Naive thymus-derived CD8-positive, alpha-beta T cell (primary cell): ENCODE measurements at places on chromosomes 4 and X.

- no peak overlapping the region for H3K27ac ChIP-seq
- no peak overlapping the region for H3K4me3 ChIP-seq
- H3K4me1 ChIP-seq, result no peaks in the 10 kb centered on the region
- DNase-seq, result no peak
These were observed 348.7 kb upstream of the HAND2 start for GRCh38 chr4:173878701-173879100.

- H3K4me3 ChIP-seq, result no peak within 1 kb of the TSS
- peaks cover 29% of the 10 kb centered on the region for H3K27me3 ChIP-seq
- no peak for DNase-seq
- no peaks in the 10 kb centered on the region for H3K4me1 ChIP-seq
- H3K36me3 ChIP-seq, result peaks cover 2% of the 10 kb centered on the region
- no peak within 1 kb of the TSS for H3K27ac ChIP-seq
These were observed at the start of gene CXCL6 for GRCh38 chr4:73836373-73837279. Gene CXCL6 (plus strand): TSS chr4:73836678. CDS start chr4:73836751, 73 bp downstream.

GRCh38 chrX:109871121-109871888 lies 131.6 kb upstream of the TMEM164 start:
- H3K36me3 ChIP-seq, result no peaks in the 10 kb centered on the region
- H3K4me3 ChIP-seq, result no peak overlapping the region
- peaks cover 4% of the 10 kb centered on the region for H3K27me3 ChIP-seq
- H3K27ac ChIP-seq, result no peak overlapping the region
- no peak for DNase-seq

DNA sequence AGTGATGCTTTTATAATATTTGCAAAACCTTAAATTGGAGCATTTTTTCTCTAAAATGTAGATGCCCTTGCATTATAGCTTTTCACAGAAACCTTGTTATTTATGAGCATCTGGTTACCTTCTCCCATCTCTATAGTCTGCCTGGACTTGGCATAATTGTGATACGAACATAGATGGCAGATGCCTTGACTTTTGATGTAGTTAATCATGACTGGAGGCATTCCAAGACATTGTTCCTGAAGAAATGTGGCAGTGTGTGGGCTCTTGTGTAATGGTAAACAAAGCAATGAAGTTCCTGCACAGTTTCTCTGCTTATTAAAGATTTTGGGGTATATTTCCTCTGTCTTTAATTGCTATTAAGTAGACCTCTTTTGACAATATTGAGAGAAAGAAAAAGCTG lies 500.1 kb downstream of the PCDH19 start:
- no peak for DNase-seq
- no peak overlapping the region for H3K4me3 ChIP-seq
- H3K27me3 ChIP-seq, result no peaks in the 10 kb centered on the region
- no peaks in the 10 kb centered on the region for H3K36me3 ChIP-seq

DNA sequence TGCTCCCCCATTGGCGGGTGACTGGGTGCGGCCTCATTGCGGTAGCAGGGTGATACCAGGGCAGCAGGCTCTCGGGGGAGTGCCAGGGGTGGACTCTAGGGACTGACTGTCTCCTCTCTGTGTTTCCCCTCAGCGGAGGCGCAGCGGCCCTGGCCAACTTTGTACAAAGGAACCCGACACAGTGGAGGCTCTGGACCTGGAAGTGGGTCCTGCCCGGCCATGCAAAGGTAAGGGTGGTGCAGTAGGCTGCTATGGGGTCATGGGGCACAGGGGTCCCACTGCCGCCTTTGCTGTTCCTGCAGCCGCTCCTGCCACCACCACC lies 16.3 kb downstream of the SULT1B1 start:
- peaks cover 64% of the 10 kb centered on the region for H3K36me3 ChIP-seq
- DNase-seq, result no peak
- H3K27me3 ChIP-seq, result no peaks in the 10 kb centered on the region
- H3K4me1 ChIP-seq, result no peaks in the 10 kb centered on the region

GRCh38 chrX:19723427-19723826 lies 164.0 kb downstream of the SH3KBP1 start:
- no peak for DNase-seq
- H3K27ac ChIP-seq, result no peak overlapping the region
- H3K4me1 ChIP-seq, result peaks cover 60% of the 10 kb centered on the region
- no peak overlapping the region for H3K4me3 ChIP-seq
- H3K36me3 ChIP-seq, result peaks cover 3% of the 10 kb centered on the region
- no peaks in the 10 kb centered on the region for H3K27me3 ChIP-seq

GRCh38 chr4:41307638-41308037 lies 50.9 kb downstream of the UCHL1 start:
- no peak overlapping the region for H3K4me3 ChIP-seq
- no peaks in the 10 kb centered on the region for H3K36me3 ChIP-seq
- no peak for DNase-seq
- H3K27ac ChIP-seq, result no peak overlapping the region
- H3K27me3 ChIP-seq, result peaks cover 19% of the 10 kb centered on the region
- H3K4me1 ChIP-seq, result no peaks in the 10 kb centered on the region

DNA sequence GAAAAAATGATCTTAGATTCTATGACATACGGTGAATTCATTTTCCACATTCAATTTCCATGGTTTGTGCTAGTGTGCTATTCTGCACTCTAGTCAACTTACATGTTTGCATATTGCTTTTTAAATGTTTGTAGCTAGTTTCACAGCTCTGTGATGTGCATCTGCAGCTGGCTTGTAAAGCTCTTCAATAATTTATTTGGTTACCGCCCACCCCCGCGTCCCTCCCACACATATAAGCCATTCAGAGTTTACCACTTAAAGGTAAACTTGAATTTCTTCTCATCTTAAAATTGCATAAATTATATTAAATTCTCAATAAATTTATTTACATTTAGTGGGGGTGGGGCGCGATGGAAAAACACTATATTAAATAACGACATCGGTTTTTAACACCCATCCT lies 291 bp upstream of the NBDY start:
- peak; percentile 21 for DNase-seq
- peak overlapping the region; percentile 92 for H3K4me3 ChIP-seq

GRCh38 chrX:126165401-126165720 lies 728 bp downstream of the DCAF12L2 start:
- no peak for DNase-seq
- H3K36me3 ChIP-seq, result no peaks in the 10 kb centered on the region
- H3K27ac ChIP-seq, result no peak overlapping the region
- peaks cover 19% of the 10 kb centered on the region for H3K27me3 ChIP-seq

DNA sequence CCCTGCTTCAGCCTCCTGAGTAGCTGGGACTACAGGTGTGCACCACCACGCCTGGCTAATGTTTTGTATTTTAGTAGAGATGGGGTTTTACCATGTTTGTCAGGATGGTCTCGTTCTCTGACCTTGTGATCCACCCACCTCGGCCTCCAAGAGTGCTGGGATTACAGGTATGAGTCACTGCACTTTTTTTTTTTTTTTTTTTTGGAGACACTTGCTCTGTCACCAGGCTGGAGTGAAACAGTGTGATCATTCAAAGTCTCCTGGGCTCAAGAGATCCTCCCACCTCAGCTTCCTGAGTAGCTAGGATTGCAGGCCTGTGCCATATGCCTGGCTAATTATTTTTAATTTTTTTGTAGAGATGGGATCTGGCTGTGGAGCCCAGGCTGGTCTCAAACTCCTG lies 338.8 kb downstream of the PPP3CA start:
- DNase-seq, result no peak
- no peaks in the 10 kb centered on the region for H3K4me1 ChIP-seq
- peaks cover 11% of the 10 kb centered on the region for H3K36me3 ChIP-seq
- no peaks in the 10 kb centered on the region for H3K27me3 ChIP-seq
- H3K4me3 ChIP-seq, result no peak overlapping the region

DNA sequence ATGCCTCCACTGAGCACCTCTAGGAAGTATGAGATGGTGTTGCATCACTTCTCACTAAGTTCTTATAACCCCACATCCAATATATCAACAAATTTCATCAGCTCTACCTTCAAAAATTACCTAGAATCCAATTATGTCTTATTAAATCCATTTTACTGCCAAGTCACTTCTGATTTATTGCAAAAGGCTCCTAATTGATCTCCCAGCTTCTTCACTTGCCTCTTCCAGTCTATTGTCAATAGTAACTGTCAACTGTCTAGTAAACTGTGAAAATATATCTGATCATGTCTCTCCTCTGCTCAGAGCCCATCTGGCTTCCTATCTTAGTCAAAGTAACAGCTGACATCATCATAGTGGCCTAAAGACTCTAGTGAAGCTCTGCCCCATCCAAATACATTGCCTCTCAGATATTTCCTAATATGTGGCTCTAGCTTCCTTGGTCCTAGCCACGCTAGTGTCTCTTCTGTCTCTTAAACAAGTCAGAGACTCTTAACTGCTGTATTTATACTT lies 414.5 kb upstream of the ATOH1 start:
- H3K36me3 ChIP-seq, result no peaks in the 10 kb centered on the region
- H3K27me3 ChIP-seq, result no peaks in the 10 kb centered on the region
- H3K27ac ChIP-seq, result no peak overlapping the region
- no peak for DNase-seq

GRCh38 chr4:11700751-11701226 lies 272.1 kb upstream of the HS3ST1 start:
- H3K4me3 ChIP-seq, result no peak overlapping the region
- DNase-seq, result no peak
- H3K27me3 ChIP-seq, result no peaks in the 10 kb centered on the region
- no peaks in the 10 kb centered on the region for H3K4me1 ChIP-seq
- H3K36me3 ChIP-seq, result no peaks in the 10 kb centered on the region
- no peak overlapping the region for H3K27ac ChIP-seq

DNA sequence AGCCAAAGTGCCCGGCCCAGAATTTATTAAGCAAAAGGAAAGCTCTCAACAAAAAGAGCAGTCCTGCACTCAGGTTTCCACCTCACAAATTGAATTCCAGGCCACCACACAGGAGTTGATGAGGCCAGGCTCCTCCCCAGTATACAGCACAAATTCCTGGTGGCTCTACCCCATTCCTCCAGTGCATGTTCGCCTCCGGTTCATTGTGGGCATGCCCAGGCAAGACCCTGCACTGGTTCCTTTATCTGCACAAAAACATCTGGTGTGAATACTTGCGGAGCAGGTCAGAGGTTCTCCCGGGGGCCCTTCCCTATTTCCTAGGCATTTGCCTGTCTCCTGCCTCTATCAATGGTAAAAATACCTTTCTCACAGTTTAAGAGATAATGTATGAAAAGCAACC lies 195.2 kb upstream of the ANXA10 start:
- no peaks in the 10 kb centered on the region for H3K36me3 ChIP-seq
- H3K27ac ChIP-seq, result no peak overlapping the region
- DNase-seq, result no peak
- no peaks in the 10 kb centered on the region for H3K27me3 ChIP-seq
- no peak overlapping the region for H3K4me3 ChIP-seq

GRCh38 chr4:148238811-148239493 lies 203.3 kb downstream of the NR3C2 start:
- no peak overlapping the region for H3K4me3 ChIP-seq
- H3K36me3 ChIP-seq, result peaks cover 16% of the 10 kb centered on the region
- peaks cover 38% of the 10 kb centered on the region for H3K4me1 ChIP-seq
- H3K27ac ChIP-seq, result peak overlapping the region; percentile 31
- H3K27me3 ChIP-seq, result no peaks in the 10 kb centered on the region
- DNase-seq, result no peak

DNA sequence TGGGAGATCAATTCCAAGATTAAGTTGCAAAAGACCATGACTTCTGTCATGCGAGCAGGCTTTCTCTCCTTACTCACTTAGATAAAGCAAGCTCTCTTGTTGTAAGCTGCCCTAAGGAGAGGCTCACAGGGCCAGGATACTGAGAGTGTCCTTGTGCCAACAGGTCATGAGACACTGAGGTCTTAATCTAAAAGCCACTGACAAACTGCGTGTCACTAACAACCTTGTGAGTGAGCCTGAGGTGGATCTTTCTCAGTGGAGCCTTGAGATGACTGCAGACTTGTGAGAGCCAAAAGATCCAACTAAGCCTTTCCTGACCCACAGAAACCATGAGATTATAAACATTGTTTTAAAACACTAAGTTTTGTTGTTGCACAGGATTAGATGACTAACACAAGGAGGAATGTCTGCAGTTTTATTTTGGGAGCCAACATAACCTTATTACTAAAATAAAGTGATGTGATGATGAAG lies 170.5 kb downstream of the SLC39A8 start:
- H3K36me3 ChIP-seq, result no peaks in the 10 kb centered on the region
- no peak overlapping the region for H3K27ac ChIP-seq
- H3K4me1 ChIP-seq, result no peaks in the 10 kb centered on the region

DNA sequence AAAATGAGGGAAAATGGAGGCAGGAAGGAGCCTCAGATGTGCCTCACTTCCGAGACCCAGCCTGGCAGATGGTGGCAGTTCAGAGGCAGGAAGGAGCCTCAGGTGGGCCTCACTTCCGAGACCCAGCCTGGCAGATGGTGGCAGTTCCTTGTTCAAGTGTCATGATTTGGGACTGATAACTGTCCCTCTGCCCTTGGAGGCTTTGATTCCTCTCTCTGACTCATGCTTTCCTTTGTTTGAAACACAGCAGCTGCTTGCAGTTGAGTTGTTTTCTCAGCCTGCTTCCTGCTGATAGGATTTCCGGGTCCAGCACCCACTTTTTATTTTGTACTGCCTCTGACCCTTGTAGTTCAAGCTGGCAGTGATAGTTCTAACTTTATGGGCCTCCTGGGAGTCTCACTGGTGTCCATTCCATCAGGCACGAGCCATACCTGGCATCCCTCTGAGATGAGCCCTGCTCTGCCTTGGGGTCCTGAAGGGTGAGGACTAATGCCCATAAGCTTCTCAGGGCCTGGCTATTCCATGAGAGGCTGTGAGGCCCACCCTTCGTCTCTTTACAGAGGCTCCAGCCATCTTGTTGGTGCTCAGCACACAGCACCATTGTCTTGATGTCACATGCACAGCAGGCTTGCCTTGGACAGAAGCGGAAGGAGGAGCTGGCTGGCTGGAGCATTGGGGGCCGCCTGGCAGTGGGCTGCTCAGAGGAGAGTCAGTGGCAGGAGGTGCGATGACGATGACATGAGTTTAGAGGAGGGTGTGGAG lies 13.0 kb downstream of the RGS12 start:
- H3K4me3 ChIP-seq, result peak overlapping the region; percentile 3
- H3K27me3 ChIP-seq, result peaks cover 41% of the 10 kb centered on the region
- H3K4me1 ChIP-seq, result peaks cover 53% of the 10 kb centered on the region
- no peaks in the 10 kb centered on the region for H3K36me3 ChIP-seq
- H3K27ac ChIP-seq, result peak overlapping the region; percentile 38
